ENCODE measurements at places on chromosomes 5 and 9.

DNA sequence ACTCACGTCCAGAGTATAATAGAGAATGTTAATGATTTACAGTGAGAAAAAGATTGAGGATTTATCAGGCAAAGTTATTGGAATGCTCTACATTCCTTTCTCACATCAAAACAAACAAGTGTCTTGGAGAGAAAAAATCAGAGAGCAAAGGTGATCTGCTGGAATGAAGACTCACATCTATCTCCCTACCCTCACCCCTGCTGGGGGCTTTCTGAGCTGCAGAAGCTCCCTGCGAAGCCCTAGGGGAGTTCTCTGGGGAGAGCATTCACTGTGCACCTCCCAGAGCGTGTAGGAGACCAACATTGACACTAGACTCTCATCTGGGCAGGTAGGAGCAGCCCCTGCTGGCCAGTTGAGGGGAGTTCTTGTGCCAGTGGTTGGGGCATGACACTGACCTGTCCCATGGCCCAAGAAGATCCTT, 76.6 kb upstream of the ADAMTS16 start:
- peak; percentile 19 for DNase-seq

- no peak for DNase-seq
These were observed 117.0 kb upstream of the GNA14 start for GRCh38 chr9:77764894-77765780.

GRCh38 chr9:127589955-127590370, 22.1 kb upstream of the STXBP1 start:
- peak; percentile 57 for DNase-seq

- DNase-seq, result no peak
These were observed 303.8 kb downstream of the EDIL3 start for GRCh38 chr5:84080908-84081307.

- no peak for DNase-seq
These were observed 350.6 kb downstream of the SH3GL2 start for GRCh38 chr9:17929506-17929905.

- no peak for DNase-seq
These were observed 28.6 kb downstream of the ALDH1A1 start for GRCh38 chr9:72924154-72924790.

DNA sequence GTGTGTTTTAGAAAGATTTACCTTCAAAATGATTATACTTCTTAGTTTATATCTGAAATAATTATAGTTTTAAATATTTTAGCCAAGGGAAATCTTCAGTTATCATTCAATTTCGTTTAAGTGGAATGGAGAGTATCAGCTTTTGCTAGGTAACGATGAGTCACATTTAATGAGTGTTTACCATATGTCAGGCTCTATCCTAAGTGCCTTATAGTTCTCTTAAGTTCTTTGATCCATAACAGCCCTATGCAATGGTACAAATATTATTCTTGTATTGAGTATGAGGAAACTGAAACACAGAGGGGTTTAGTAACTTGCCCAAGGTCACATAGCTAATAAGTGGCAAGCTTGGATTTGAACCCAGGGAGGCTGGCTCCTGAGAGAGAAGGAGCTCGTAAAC, 37.5 kb upstream of the SHB start:
- no peak for DNase-seq

- no peak for DNase-seq
These were observed 231.9 kb downstream of the MAST4 start for GRCh38 chr5:66828046-66828547.

- DNase-seq, result no peak
These were observed 72.2 kb downstream of the ADAMTS2 start for GRCh38 chr5:179273073-179273435.

DNA sequence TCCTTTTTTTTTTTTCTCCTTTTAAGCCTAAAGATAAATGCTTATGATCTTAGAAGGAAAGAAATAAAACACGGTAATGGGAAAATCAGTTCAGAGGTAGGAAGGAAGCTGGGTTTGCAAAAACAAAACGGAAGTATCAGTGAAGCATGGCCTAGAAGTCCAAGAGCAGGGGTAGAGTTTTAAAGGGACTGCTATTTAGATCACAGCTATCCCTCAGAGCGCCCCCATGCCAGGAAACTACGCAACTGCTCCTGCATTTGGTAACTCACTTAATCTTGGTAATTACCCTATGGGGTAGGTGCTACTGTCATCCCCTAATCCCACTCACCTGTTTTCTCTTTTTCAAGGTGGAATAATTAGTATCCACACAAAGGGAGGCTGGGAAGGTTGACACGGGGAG, 16.0 kb downstream of the TLE1 start:
- DNase-seq, result no peak

GRCh38 chr9:105541838-105542237, 16.1 kb upstream of the FKTN start:
- no peak for DNase-seq

DNA sequence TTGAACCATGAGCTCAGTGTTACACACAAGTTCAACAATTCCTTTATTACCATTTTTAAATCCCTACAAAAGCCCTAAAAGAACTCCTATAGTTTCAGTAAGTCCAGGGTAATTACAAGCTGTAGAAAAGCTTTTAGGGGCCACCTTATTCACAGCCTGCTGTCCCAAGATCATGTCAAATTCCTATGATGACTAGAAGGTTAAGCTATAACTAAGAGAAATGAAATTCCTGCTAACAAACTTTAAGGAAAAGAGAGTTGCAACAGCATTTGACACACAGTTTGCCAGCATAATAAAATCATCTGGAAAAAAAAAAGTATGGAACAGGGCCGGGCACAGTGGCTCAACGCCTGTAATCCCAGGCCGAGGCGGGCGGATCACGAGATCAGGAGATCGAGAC, 31.5 kb downstream of the TMEM245 start:
- DNase-seq, result no peak

DNA sequence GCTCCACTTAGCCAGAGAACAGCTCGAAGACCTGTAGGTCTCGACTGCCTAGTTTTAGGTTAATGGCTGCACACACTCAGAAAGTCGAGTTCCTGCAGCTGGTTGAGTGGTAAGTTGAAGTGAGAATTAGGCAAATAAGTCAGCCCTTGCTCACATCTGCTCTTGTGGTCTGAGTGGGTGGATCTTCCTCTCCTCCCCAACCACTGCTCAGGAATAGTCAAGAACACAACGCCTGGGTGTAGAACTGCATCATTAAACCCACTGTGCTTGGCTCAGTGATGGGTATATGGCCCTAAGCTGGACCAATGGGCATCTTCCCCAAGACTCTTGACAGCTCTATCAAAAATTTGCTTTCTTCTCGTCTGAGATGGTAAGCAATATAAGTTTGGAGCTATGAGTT, 20.9 kb upstream of the ADAM19 start:
- no peak for DNase-seq

- peak; percentile 76 for DNase-seq
These were observed 36.0 kb upstream of the SVEP1 start for GRCh38 chr9:110615498-110615897.

DNA sequence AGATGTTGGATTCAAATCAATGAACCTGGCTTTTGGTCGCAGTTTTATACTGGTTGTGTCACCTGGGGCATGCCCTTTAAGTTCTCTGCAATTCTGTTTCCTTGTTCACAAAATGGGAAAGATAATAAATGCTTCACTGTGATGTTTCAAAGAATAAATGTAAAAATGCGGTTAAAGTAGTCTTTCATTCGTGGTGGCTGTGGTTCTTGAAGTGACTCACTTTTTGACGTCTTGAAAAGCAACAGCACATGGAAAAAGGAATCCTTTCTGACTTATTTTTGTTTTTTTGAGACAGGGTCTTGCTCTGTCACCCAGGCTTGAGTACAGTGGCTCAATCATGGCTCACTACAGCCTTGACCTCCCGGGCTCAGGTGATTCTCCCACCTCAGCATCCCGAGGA, 88.4 kb upstream of the SLIT3 start:
- no peak for DNase-seq

- no peak for DNase-seq
These were observed 23.7 kb downstream of the CWC27 start for GRCh38 chr5:64792469-64792868.

GRCh38 chr5:142904416-142904815, 134.2 kb downstream of the ARHGAP26 start:
- no peak for DNase-seq

- DNase-seq, result no peak
These were observed 73.9 kb downstream of the RORB start for GRCh38 chr9:74570879-74571512.

DNA sequence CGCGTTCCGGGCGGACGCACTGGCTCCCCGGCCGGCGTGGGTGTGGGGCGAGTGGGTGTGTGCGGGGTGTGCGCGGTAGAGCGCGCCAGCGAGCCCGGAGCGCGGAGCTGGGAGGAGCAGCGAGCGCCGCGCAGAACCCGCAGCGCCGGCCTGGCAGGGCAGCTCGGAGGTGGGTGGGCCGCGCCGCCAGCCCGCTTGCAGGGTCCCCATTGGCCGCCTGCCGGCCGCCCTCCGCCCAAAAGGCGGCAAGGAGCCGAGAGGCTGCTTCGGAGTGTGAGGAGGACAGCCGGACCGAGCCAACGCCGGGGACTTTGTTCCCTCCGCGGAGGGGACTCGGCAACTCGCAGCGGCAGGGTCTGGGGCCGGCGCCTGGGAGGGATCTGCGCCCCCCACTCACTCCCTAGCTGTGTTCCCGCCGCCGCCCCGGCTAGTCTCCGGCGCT, at the start of gene DAPK1:
Gene DAPK1 (plus strand): TSS at position 264 of the 442 bp plus-strand sequence. CDS start 1,211 bp downstream, outside the sequence.
- DNase-seq, result peak; percentile 79

GRCh38 chr9:126459965-126460843, 133.6 kb downstream of the MVB12B start:
- no peak for DNase-seq

- DNase-seq, result no peak
These were observed 668 bp downstream of the ETF1 start for GRCh38 chr5:138542180-138542955.
